ENCODE measurements at places on chromosomes 3 and 15. TPM values are rescaled to one million over a fixed set of nuclear protein-coding genes. Genes with fewer than 3 reads are reported as not detected.

The GPR176 gene
- total RNA-seq, result 3.7 TPM

The NIPA2 gene
- 49.9 TPM for total RNA-seq

The LRRC2 gene
- 0.12 TPM for total RNA-seq

The PP2D1 gene
- total RNA-seq, result not detected

The SLC9C1 gene
- 0.55 TPM for total RNA-seq
